ENCODE measurements at places on chromosomes 7 and 10.

DNA sequence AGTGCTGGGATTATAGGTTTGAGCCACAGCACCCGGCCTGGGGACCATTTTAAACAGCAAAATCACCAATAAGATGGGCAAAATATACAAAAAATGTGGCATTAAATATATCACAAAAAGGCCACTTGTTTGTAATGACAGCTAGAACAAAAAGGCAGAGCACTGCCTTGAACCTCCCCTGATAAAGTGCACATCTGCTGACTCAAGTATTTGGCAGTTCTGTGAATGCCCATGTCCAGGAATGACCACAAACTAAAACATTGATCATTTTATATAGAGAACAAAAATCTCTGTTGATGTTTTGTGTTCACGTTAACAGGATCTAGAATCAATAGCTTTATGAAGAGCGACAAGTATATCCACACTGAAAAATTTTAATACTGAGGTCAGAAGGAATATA lies 21.5 kb downstream of the HERC4 start:
- DNase-seq, result no peak

DNA sequence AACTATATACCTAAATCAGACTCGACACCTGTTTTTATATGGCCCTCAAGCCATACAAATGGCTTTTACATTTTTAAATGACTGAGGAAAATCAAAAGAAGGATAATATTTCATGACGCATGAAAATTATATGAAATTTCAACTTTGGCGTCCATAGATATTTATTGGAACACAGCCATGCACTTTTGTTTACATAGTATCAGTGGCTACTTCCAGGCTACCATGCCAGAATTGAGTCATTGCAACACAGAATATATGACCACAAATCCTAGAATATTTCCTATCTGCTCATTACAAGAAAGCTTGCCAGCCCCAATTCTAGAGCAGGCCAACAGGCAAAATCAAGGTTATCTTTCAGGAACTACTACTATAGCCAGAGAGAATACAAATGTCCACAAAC lies 29.3 kb downstream of the AFAP1L2 start:
- DNase-seq, result no peak

DNA sequence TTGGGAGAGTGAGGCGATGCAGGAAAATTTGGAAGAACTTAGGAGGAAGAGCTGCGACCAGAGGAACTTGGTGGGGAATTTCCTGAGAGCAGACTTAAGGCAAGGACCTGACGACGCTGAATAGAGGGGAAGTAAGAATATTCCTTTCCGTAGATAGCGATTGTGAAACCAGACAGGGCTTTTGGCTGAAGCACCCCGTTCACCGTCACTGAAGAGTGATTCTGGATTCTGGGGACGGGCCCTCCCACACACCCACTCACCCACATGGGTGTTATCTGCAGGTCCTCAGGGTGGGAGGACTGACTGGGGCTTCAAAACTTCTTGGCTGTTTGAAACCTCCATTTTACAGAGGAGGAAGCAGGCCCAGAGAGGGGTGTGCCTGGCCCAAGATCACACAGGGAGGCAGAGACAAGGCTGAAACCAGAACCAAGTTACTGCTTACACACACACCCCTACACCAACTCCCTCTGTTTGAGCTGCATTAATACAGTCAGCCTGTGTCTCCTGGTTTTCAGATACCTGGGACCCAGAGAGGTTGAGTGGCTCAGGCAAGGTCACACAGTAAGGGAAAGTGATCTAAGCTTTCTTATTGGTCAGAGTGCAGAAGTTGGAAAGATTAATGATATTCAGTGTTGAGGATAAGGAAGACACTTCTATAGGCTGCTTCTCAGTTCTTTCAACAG lies 37.2 kb upstream of the CDH23 start:
- no peak for DNase-seq

DNA sequence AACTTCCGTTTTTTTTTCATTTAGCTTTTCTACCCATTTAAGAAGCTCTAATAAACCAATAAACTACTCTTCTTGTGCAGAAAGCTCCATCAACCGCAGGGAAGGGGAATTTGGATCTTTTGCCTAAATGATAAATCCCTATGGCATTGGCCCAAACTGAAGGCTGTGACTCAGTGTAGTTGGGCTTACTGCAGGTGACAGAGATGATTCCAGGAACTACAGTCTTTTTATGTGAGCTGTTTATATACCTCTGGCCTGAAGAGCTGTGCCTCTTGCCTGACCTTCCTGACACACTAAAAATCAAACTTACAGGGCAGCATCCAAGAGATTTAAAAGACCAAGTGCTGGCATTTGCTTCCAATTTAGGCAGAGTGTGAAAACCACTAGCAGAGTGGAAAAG lies 25.2 kb downstream of the ABCB1 start:
- no peak for DNase-seq

GRCh38 chr7:4282434-4283223 lies 399.5 kb upstream of the FOXK1 start:
- no peak for DNase-seq

GRCh38 chr10:27513451-27514191 lies 9.5 kb downstream of the RAB18 start:
- DNase-seq, result no peak

DNA sequence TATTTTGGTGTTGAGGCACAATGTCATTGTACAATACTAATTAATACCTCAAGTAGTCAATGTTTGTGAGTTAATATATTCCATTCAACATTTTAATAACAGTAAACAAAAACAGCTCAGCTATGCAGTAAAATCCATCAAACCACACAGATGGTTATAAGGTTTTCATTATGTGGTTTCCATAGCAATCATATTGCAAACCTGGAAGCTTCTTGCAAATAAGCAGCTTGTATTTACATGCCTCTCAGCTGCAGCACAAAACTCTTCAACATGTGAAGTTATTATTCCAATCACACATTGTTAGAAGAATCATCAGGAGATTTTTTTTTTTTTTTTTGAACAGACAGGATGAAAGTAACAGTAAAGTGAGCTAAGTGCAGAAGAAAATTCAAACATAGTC lies 170.2 kb downstream of the SKAP2 start:
- no peak for DNase-seq

- DNase-seq, result no peak
These were observed 604.1 kb downstream of the GALNT17 start for GRCh38 chr7:71735961-71736556.

- DNase-seq, result no peak
These were observed 348.5 kb downstream of the BBS9 start for GRCh38 chr7:33477719-33478480.

- no peak for DNase-seq
These were observed 392.0 kb downstream of the PAXIP1 start for GRCh38 chr7:154610903-154611302.

DNA sequence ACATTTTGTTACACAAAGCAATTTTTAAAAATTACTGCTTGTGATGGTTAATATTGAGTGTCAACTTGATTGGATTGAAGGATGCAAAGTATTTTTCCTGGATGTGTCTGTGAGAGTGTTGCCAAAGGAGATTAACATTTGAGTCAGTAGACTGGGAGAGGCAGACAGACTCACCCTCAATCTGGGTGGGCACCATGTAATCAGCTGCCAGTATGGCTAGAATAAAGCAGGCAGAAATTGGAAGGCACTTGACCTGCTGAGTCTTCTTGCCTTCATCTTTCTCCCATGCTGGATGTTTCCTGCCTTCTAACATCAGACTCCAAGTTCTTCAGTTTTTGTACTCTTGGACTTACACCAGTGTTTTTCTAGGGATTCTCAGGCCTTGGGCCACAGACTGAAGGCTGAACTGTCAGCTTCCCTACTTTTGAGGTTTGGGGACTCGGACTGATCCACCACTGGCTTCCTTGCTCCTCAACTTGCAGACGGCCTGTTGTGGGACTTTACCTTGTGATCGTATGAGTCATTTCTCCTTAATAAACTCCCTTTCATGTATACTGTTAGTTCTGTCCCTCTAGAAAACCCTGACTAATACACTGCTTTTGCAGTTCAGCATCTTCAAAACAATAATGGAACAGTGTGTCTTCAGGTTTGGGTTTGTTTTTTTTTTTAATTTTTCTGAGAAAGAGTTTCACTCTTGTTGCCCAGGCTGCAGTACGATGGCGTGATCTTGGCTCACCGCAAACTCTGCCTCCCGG lies 244.1 kb upstream of the SEMA3C start:
- no peak for DNase-seq

DNA sequence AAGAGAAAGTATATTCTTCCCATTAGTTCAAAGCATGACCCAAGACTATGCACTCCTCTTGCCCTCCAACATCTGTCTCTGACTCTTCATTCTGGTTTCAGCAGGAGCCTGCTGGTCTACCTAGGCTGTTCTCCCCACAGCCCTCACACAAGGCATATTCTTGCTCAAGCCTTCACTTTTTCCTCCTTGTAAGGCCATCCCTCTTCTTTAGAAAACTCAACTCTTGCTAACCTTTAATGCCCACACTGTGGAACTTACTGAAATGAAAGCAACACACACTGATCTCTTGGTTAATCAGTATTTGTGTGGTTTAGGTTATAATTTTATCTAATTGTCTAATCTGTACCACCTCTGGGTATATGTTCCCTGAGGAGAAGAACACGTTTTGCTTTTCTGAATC lies 75.8 kb downstream of the PRKCQ start:
- no peak for DNase-seq

DNA sequence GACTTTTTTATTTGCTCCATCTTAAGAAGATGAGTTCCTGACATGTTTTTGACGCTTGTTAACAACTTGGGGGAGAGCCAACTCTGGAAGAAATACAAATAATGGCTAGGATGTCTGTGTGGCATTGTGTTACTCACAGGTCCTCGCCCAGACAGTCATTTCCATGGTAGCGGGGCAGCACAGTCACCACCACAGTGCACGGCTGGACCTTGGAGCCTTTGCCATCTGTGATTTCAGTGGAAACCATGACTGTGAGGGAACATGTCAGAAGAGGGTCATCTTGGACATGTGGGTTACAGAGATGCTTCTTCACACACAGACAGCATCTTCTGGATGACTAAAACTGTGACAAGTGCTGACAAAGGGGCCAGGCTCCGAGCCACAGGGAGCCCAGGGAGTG lies 74.5 kb downstream of the PKD1L1 start:
- no peak for DNase-seq

GRCh38 chr7:116679500-116679899 lies 7.5 kb downstream of the MET start:
- DNase-seq, result no peak

DNA sequence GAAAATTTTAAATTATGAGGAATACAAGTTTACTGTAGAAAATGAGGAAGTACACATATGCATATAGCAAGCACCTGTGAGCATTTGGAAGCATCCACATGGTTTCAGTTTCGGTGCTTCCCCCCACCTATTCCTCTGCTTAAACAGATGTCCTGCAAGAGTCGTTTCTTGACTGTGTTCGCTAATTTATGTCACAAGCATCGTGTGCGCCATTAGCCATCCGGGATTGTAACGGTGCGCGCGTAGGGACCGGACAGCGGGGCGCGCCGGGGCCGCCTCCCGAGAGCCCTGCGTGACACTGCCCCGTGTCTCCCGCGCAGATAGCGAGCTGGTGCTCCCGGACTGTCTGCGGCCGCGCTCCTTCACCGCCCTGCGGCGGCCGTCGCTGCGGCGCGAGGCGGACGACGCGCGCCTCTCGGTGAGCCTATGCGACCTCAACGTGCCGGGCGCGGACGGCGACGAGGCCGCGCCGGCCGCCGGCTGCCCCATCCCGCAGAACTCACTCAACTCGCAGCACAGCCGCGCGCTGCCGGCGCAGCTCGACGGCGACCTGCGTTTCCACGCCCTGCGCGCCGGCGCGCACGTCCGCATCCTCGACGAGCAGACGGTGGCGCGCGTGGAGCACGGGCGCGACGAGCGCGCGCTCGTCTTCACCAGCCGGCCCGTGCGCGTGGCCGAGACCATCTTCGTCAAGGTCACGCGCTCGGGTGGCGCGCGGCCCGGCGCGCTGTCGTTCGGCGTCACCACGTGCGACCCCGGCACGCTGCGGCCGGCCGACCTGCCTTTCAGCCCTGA lies 90.9 kb downstream of the NEURL1 start:
- no peak for DNase-seq

GRCh38 chr7:84218681-84219080 lies 24.1 kb upstream of the SEMA3A start:
- no peak for DNase-seq

GRCh38 chr7:132690174-132690573 lies 113.9 kb upstream of the PLXNA4 start:
- no peak for DNase-seq

DNA sequence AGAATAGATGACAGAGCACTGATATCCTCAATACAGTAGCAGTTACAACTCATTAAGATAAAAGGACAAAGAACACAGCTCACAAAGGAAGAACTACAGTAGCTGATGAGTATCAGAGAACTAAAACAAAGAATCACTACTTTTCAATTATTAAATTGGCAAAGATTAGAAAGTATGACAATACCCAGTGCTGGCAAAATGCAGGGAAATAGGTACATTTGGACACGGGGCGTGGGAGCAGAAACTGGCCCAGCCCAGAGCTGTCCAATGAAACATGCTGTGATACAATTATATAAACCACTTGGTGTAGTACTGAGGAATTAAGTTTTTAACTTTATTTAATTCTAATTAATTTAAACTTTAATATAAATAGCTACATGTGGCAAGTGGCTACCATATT lies 226.3 kb downstream of the MLLT10 start:
- DNase-seq, result no peak

GRCh38 chr10:110273474-110273873 lies 31.2 kb downstream of the SMNDC1 start:
- no peak for DNase-seq

DNA sequence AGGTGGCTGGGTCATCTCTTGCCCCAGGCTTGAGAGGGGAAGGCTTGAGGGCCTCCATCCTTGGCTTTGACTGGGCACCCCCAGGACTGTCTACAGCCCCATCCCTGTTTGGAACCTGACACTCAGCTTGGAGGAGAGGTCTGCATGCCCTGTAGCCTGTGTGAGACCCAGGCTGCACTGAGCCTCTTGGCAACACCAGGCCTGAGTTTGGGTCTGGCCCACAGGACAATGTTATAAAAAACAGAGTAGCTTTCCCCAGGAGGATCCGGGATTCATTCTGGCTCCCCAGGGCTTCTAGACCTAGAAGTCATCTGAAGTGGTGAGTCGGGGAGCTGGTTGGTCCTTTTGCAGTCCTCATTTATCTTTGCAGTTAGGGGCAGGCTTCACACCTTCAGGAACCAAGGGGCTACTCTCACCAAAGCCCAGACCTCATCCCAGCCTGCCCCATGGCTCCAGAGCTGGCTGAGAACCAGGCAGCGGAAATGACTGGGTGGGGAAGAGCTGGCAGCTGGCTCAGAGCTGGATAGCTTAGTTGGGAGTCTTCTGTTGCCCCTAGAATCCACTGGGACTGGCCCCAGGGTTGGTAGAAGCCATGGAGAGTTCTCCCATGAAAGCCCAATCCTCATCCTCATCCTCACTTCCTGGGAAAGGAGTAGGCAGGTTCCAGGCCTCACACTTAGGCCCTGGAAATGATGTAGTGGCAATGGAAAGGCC lies 68.8 kb downstream of the ADCYAP1R1 start:
- no peak for DNase-seq

DNA sequence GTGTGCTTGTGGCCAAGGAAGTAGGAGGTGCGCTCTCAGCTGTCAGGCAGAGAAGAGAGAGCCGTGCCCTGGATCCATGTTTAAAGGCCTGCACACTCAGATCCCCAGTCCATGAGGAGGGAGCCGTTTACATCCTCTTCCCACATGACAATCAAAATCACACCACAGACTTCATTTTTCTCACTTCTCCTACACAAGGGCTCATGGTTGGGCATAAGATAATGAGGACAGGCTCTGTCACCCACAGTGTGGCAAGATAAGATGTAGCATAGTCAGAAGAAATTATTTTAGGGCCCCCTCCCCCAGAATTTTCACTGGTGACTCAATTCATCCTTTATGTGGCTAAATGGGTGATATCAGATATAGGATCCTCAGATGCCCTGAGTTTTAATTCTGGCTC lies 35.9 kb upstream of the INHBA start:
- no peak for DNase-seq
